HCEC 1CT (cell line): ENCODE measurements at places on chromosomes 3 and 15.

- DNase-seq: no peak
Measured at GRCh38 chr3:195820186-195820585, 8.5 kb upstream of the MUC4 start.

DNA sequence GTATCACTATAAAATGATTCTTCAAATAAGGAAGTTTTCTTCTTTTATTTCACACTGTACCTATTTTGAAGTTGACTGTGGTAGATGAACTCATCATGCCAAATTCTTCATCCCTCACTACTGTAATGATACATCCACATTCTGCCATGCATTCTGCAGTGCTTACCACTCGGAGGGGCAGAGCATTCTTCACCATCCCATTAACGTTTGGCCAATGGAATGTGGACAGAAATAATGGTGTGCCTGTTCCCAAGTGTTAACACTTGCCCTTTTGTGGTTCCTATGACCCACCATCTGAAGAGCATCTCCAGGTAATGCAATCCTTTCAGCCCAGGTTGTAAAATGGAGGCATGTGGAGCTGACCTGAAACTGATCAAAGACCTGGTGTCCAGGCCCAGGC is 18.6 kb downstream of the GOLIM4 start:
- DNase-seq: peak; percentile 46

- no peak for DNase-seq
Measured at GRCh38 chr3:50124052-50124799, 30.9 kb upstream of the SEMA3F start.

DNA sequence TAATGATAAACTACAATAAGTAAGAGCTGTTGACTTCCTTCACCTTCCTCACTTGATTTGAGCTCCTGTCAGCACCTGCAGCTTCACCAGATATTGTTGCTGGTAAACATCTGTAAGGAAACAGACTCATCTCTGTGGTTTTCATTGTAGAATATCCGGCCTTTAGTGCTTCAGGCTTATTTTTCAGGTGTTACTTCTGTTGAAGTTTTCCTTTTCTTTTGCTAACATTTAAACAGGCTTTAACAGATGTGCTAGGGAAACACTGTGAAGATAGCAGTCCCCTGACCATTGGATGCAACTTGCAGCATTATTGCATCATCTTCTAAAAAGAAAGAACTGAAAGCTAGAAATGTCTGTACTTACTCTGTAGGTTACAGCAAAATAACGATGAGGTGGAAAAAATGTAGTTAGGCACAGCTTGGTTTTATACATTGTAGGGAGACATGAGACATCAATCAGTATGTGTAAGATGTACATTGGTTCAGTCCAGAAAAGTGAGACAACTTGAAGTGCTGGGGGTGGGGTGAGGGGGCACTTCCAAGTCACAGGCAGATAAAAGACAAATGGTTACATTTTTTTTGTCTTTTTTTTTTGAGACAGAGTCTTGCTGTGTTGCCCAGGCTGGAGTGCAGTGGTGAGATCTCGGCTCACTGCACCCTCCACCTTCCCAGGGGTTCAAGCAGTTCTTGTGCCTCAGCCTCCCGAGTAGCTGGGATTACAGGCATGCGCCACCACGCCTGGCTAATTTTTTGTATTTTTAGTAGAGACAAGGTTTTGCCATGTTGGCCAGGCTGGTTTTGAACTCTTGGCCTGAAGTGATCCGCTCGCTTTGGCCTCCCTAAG is 10.2 kb downstream of the EDEM1 start:
- DNase-seq: peak; percentile 46

GRCh38 chr15:34793071-34793470 is 2.3 kb downstream of the ACTC1 start:
- no peak for DNase-seq

DNA sequence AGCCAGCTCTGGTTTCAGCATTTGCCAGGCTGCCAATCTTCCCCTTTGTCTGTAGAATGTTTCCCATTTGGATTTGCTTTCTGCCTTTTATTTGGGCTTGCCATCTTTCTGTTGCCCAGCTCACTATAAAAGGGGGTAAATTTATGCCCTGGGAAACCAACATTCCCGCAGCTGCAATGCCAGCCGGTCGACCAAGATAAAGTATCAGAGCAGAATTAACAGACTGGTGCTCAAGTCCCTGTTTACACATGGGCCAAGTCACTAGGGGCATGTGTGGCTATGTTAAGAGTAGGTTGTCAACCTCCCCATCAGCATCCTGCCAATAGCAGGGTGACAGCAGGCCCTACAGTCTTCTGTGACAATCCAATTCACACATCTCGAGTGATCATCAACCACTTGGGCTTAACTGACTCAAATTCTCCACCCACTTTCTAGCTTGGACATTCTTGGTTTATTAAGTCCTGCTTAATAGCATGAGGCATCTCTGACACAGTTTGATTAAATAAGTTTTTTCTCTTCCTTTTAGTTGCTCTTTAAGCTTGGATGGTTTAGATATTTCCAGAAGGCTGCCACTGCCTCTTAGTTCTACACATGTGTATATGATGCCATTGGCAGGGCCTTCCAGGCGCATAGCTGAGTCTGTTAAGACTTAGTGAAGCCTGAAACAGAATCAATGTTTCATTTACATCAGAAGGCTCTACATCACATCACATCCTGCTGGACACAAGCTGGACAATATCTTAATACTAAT is 24.1 kb upstream of the VEPH1 start:
- peak; percentile 53 for DNase-seq

DNA sequence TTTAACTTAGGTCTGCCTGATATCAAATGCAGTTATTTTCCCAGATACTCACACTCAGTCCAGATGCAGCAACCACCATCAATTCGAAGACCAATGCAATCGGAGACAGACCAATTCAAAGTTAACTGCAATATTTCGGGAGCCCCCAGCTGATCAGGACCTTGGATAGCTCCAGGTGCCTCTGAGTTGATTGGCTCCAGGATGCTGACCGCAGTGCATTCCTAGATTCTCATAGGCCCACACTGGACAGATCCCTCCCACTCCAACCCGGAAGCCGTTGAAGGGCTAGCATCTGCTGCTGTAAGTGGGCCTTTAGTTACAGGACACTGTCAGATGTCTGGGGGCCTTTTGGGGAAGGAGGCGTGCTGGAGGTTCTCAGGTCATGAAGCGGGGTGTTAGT is 89.5 kb upstream of the ATP2B2 start:
- DNase-seq: peak; percentile 48

DNA sequence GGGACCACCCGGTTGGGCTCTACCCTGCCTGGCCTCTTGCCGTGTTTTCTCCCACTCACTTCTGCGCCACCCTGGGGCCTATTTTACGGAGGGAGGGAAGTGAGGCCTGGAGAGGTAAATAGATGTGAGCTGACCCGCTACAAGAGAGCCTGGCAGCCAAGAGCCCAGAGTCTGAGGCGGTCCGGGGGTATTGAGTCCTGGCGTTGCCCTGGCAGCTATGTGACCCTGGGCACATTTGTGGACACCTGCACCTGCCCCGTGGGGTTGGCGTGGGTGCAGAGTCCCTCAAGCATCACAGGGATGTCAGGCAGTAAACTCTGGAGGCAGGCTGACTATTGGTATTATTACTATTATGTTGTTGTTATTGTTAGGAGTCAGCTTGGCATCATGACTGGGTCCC is 85.7 kb downstream of the FBLN2 start:
- DNase-seq: no peak

DNA sequence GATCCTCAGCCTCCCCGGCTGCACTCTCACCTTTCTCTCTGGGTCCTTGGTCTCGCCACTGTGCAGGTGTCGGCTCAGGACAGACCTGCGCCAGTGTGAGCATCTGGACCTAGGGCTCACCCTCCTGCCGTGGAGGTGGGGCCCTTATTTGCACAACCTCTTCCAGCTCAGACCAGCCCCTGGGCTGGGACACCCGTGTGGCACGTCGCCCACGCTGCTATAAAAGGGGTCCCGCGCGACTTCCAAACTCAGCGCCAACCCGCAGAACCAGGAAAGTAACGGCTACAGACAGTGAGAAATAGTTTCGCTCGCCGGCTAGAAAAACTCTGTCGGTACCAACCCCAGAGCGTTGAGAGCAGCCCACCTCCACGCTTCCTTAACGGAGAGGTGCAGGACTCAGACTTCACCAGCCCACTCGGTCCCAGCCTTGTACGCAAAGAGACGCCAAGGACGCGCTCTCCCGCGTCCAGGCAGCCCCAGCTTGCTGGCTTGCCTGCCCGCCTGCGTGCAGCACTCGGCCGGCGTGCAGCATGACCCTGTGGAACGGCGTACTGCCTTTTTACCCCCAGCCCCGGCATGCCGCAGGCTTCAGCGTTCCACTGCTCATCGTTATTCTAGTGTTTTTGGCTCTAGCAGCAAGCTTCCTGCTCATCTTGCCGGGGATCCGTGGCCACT is at the start of the genes DUOX2 and DUOXA2:
Gene DUOX2 (minus strand): TSS at position 97 of the 675 bp plus-strand sequence. CDS start 761 bp downstream, outside the sequence.
Gene DUOXA2 (plus strand): TSS at position 251 of the 675 bp plus-strand sequence. CDS start 280 bp downstream, at position 531.
- no peak for DNase-seq
